Epithelial cell of esophagus (primary cell): ENCODE measurements at places on chromosomes 7 and 10.
A peak's percentile ranks its signal among the peaks of the same experiment; 100 is the strongest.

DNA sequence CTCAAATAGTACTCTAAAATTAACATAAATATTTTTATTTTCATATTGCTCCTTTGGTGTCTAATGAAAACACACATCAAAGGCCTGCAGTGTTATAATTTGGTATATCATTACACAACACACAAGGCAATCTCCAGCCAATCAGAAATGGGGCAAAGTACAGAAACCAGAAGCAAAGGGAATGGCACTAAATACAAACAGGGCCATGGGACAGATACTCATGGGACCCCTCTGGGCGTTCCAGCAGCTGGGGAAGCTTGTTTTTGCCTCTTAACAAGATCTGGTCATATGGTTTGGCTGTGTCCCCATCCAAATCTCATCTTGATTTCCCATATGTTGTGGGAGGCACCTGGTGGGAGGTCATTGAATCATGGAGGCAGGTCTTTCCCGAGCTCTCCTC is 551.8 kb upstream of the NRP1 start:
- DNase-seq, result no peak

DNA sequence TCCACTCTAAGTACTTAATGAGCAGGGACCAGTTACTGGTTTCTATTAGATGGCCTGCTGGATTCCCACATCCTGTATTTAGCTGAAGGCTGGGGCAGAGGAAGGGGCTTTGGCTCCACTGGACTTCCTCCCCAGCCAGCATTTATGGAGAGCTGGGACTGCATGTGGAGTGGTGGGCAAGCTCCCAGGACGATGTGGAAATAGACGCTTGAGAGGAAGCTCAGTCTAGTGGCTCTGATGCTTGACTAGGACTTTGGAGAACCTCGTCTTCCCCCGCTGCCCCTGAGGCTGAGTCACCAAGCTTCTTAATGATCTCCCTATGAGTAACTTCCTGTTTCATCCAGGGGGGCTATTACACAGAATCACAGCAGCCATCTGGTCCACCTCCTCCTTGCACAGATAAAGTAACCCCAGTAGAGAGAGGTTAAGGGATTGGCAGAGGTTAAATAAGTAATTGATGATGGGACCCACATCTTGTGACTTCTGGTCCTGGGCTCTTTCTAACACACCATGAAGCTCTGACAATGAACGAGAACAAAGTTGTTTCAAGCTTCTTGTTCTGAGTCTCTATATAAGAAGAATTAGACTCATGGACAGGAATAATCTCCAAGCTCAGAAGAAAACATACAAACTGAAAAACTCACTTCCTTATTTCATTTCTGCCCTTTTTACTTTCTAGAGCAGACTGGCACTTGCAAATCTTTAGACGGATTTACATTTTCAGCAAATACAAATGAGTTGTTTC is 126.2 kb downstream of the PRPF18 start:
- DNase-seq, result peak; percentile 79

GRCh38 chr7:47719675-47720074 is 137.8 kb upstream of the TNS3 start:
- no peak for DNase-seq

DNA sequence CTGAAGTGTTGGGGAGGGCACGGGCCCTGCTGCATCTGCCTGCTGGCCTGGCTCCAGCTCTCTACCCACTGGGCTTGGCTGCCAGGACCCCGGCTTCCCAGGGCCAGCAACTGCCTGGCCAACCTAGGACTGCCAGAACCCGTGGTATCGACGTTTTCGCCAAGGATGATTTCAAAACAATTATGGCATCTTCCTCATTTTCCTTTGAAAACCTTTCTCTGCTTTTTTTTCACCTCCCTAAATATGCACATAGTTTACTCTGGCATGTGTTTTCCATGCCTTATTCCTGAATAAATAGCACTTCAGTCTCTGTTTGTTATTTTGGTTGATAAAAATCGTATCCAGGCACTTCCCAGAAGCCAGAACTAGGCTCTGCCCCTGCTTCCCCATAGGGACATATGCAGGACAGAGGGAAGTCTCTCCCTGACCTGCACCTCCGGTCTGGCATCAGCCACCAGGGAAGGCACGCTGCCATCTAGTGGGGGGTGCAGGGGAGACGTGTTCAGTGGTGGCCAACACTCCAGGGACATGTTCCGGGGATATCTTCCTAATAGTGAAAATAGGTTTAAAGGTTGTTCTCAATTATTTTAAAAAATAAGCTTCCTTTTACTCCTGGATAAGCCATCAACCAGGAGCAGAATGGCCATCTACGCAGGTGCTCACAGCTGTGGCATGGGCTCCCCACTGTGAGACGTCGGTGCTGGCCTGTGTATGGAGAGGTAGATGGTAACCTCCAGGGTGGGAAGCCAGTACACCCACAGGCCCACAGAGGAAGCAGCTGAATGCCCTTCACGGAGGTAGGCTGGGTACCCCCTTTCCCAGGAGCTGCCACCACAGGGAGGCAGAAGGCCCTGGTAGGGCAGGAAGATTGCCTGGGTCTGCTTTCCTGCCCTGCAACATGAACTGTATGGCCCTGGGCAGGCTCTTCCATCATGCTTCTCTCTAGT is 30.7 kb upstream of the ANTXRL start:
- DNase-seq, result peak; percentile 56

GRCh38 chr7:19312416-19312815 is 167.2 kb upstream of the FERD3L start:
- no peak for DNase-seq

DNA sequence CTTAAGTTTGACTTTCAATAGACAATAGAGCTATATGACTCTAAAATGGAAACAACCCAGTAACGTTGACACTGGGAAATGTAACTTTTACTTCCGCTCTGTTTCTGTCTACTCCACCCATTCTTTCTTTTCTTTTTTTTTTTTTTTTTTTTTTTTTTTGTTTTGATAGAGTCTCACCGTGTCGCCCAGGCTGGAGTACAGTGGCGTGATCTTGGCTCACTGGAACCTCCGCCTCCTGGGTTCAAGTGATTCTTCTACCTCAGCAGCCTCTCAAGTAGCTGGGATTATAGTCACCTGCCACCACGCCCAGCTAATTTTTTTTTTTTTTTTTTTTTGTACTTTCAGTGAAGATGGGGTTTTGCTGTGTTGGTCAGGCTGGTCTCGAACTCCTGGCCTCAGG is 13.9 kb downstream of the PRSS2 start:
- no peak for DNase-seq

- DNase-seq, result no peak
These were observed 101.1 kb upstream of the TARP start for GRCh38 chr7:38374507-38374906.

GRCh38 chr10:18439601-18440000 is 211.8 kb downstream of the NSUN6 start:
- DNase-seq, result no peak

DNA sequence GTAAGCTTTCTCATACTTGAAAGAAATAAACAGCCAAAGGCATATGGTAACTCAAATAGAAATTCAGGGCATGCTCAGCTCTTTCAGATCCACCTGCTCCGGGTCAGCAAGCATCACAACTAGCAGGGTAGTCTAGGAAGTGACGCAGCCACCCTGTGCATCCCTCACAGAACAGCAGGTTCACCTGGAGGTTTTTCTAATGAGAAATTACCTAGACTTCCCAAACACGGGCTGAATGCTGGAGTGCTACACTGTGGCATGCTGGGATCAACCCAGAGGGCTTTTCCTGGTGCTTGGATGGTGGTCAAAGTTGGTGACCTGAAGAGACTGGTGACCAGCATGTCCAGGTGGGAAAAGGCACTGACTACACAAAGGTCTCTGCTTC is 66.8 kb upstream of the DNAJB6 start:
- no peak for DNase-seq

DNA sequence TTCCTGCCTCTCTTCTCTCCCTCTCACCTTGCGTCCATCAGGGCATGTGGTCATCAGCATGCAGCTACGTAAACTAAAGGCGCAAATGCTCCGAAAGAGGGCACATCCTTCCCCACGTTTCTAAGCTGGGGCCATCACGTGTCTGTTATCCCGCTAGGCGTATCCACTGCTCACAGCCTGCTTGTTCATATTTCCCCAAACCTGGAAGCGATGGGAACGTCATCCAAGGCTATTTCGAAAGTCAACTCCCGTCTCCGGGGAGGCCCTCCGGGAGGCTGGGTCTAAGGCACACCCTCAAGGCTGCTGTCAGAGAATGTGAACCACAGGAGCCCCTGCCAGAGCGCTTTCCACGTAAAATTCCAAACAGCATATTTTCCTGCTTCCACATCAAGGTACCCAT is 199.2 kb downstream of the DIP2C start:
- DNase-seq, result no peak

- no peak for DNase-seq
These were observed 17.6 kb upstream of the ELOVL3 start for GRCh38 chr10:102208311-102209035.

- peak; percentile 11 for DNase-seq
These were observed 439.6 kb downstream of the TNS3 start for GRCh38 chr7:47142169-47142866.

GRCh38 chr7:129366-130221 is 62.8 kb upstream of the FAM20C start:
- no peak for DNase-seq

GRCh38 chr10:3868271-3868664 is 83.3 kb upstream of the KLF6 start:
- no peak for DNase-seq

DNA sequence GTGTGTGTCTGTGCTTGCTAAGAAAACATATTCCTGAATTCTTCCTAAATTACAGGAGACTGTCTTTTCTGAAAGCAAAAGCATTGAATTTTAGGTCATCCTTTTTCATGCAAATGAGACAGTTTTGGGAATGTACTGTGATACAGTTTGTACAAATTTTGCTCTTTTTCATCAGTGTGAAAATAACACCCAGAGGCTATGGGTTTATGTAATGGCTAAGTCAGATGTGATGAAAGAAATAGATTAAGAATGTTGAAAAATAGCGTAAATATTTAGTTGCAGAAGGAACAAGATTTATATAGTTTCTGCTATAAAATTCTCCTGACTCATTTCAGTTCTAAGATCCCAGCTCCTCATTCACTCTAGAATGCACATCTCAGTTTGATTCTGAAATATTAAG is 24.6 kb downstream of the POM121L12 start:
- DNase-seq, result no peak
